Bronchial epithelial cell (primary cell): ENCODE measurements at places on chromosomes 3 and 15. TPM values are rescaled to one million over a fixed set of nuclear protein-coding genes. Genes with fewer than 3 reads are reported as not detected.

- no peak for DNase-seq
Observed at GRCh38 chr15:87851497-87851896, 405.0 kb downstream of the NTRK3 start.

DNA sequence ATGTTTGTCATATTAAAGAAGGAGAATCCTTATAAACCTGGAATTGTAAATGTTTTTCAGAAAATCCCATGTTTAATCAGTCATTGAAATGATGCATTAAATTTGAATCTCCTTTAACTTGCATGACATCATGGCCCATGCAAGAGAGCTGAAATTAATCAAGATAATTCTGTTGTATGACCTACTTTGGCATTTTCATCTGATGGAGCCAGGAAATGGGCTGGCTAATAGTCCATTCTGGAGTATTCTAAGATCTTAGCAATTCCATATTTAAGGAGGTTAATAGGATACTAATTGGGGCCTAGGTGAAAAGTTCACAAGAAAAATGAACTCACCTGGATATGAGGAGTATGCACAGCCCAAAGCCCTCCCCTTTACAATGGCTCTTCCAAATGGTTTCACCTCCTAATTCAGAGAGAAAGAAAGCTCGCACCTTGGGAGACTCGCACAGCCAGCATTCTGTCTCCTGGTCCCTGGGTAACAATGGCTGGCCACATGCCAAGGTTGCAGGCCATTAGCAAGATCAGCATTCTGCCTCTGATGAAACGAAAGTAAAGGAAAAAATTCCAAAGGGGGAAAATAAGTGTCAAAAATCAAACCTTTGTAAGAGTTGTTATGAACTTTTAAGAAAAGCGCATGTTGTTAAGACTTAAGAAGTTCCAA lies 786.4 kb downstream of the MCTP2 start:
- DNase-seq = no peak

- DNase-seq = no peak
Observed at GRCh38 chr15:47542312-47542989, 174.9 kb upstream of the SEMA6D start.

- DNase-seq = no peak
Observed at GRCh38 chr3:40497288-40497687, 8.6 kb upstream of the ZNF620 start.

GRCh38 chr3:195774917-195775316 lies 36.8 kb downstream of the MUC4 start:
- no peak for DNase-seq

Gene TBC1D21
- not detected in 2 replicates for total RNA-seq

Gene CTXN2
- total RNA-seq = not detected in 2 replicates

DNA sequence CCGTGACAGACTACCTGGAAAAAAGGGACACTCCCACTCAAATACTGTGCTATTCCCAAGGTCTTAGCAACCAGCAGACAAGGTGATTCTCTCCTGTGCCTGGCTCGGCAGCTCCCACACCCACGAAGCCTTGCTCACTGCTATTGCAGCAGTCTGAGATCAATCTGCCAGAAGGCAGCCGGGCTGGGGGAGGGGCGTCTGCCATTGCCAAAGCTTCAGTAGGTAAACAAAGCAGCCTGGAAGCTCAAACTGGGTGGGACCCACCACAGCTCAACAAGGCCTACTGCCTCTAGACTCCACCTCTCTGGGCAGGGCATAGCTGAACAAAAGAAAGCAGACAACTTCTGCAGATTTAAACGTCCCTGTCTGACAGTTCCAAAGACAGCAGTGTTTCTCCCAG lies 128.4 kb upstream of the SETMAR start:
- no peak for DNase-seq
